Activated CD4-positive, alpha-beta T cell treated with anti-CD3 and anti-CD28 coated beads, Interleukin-2, amount 10 ng/mL, durations not matched to agents 24 days and 14 days (primary cell): ENCODE measurements at places on chromosomes 6 and 20. TPM values are rescaled to one million over a fixed set of nuclear protein-coding genes. Genes with fewer than 3 reads are reported as not detected.

The PRICKLE4 gene
- not detected in 2 replicates for total RNA-seq

The SPTLC3 gene
- total RNA-seq = 0.26 and 0.33 TPM in 2 replicates

The SCRT2 gene
- total RNA-seq = not detected in 2 replicates

The TRPC4AP gene
- 46.4 and 47.8 TPM in 2 replicates for total RNA-seq

The PYGB gene
- total RNA-seq = 36.0 and 36.6 TPM in 2 replicates

The MOCS3 gene
- 5.7 and 6.3 TPM in 2 replicates for total RNA-seq

The PLA2G7 gene
- total RNA-seq = not detected in 2 replicates

The PPP1R16B gene
- 133 TPM in 2 replicates for total RNA-seq

The ADGRG6 gene
- not detected in 2 replicates for total RNA-seq

The RGS17 gene
- not detected in 2 replicates for total RNA-seq

The RBM39 gene
- total RNA-seq = 352 and 354 TPM in 2 replicates

The RNF182 gene
- not detected in 2 replicates for total RNA-seq

The HLA-DQA1 gene
- 3.6 and 4.0 TPM in 2 replicates for total RNA-seq

The SLC52A3 gene
- total RNA-seq = not detected in 2 replicates

The ACTL10 gene
- total RNA-seq = 3.7 TPM in 2 replicates

The EDN1 gene
- 0.26 TPM in 1 of 2 replicates, not detected in the other for total RNA-seq

The CAPN11 gene
- total RNA-seq = 0.28 TPM in 1 of 2 replicates, not detected in the other

The PTCHD4 gene
- total RNA-seq = not detected in 2 replicates

The SUMO4 gene
- total RNA-seq = 10.1 and 10.9 TPM in 2 replicates

The HIVEP2 gene
- total RNA-seq = 27.1 and 28.0 TPM in 2 replicates

The SLC17A9 gene
- 13.0 and 14.0 TPM in 2 replicates for total RNA-seq

The PRR18 gene
- not detected in 2 replicates for total RNA-seq

The MYB gene
- total RNA-seq = 44.1 and 44.2 TPM in 2 replicates

The PRRT1 gene
- total RNA-seq = 0.24 and 0.35 TPM in 2 replicates

The SLC22A1 gene
- total RNA-seq = 2.2 and 3.1 TPM in 2 replicates

The AKAP7 gene
- 3.2 and 4.1 TPM in 2 replicates for total RNA-seq

The HSF2 gene
- 15.3 and 16.1 TPM in 2 replicates for total RNA-seq

The PBOV1 gene
- not detected in 2 replicates for total RNA-seq

The ECT2L gene
- not detected in 2 replicates for total RNA-seq

The TGM2 gene
- total RNA-seq = 0.05 TPM in 1 of 2 replicates, not detected in the other

The SLC35D3 gene
- not detected in 2 replicates for total RNA-seq

The DLK2 gene
- total RNA-seq = 1.6 and 2.0 TPM in 2 replicates

The MTO1 gene
- 35.5 and 35.7 TPM in 2 replicates for total RNA-seq

The ITCH gene
- 55.6 and 55.7 TPM in 2 replicates for total RNA-seq

The CLVS2 gene
- not detected in 2 replicates for total RNA-seq

The TOX2 gene
- 1.4 and 2.6 TPM in 2 replicates for total RNA-seq

The DEF6 gene
- total RNA-seq = 103 and 113 TPM in 2 replicates

The SLC22A23 gene
- total RNA-seq = 0.07 and 0.12 TPM in 2 replicates

The CDH22 gene
- not detected in 2 replicates for total RNA-seq

The MYH7B gene
- total RNA-seq = 0.19 and 0.52 TPM in 2 replicates

The MYLK2 gene
- total RNA-seq = 0.26 and 0.28 TPM in 2 replicates

The SLC44A4 gene
- total RNA-seq = 0.21 TPM in 1 of 2 replicates, not detected in the other

The KCNQ2 gene
- total RNA-seq = 0.26 TPM in 1 of 2 replicates, not detected in the other

The RNF39 gene
- total RNA-seq = not detected in 2 replicates

The FBXO5 gene
- total RNA-seq = 34.9 and 36.4 TPM in 2 replicates

The SEL1L2 gene
- not detected in 2 replicates for total RNA-seq

The GJA1 gene
- not detected in 2 replicates for total RNA-seq

The MAS1 gene
- not detected in 2 replicates for total RNA-seq

The OPRL1 gene
- 0.23 and 0.28 TPM in 2 replicates for total RNA-seq

The SMOC2 gene
- not detected in 2 replicates for total RNA-seq

The CENPW gene
- total RNA-seq = 42.7 and 45.8 TPM in 2 replicates

The BANF2 gene
- not detected in 2 replicates for total RNA-seq

The THBD gene
- total RNA-seq = not detected in 2 replicates
